ENCODE measurements at places on chromosomes 6 and 20. TPM values are rescaled to one million over a fixed set of nuclear protein-coding genes. Genes with fewer than 3 reads are reported as not detected.

The GGTLC1 gene
- not detected for total RNA-seq

DNA sequence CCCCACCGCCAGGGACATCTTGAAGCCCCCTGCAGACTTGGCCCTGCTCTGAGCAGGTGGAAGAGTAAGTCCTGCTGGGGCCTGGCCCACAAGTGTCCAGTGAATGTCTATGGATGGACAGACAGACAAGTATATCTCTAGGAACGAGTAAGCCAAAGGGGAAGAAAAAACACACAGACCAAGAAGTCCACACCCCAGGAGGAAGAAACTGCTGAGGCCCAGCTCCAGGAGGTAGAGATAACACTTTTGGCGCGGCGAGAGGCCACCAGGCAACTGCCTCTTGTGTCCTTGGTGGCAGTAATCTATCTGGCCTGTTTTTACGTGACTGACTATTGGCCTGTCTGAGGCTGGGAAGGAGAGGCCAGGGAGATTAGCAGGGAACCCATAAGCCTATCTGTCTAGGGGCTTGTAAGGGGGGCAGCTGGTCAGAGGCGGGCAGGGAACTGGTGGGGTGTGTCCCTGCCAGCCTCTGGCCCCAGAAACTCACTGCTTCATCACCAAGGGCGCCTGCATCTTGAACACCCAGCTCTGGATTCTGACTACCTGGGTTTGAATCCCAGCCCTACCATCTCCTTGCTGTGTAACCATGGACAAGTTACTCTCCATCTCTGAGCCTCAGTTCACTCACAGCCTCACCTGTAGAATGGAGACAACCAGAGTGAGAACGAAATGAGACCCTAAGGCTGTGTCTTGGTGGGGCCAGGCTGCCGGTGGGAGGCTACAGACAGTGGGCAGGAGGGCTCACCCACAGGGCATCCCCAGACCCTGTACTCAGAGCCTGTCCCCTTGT lies 31.3 kb downstream of the C20orf203 start:
- no peak for DNase-seq

GRCh38 chr20:43255877-43256276 lies 66.2 kb upstream of the PTPRT start:
- DNase-seq, result no peak

DNA sequence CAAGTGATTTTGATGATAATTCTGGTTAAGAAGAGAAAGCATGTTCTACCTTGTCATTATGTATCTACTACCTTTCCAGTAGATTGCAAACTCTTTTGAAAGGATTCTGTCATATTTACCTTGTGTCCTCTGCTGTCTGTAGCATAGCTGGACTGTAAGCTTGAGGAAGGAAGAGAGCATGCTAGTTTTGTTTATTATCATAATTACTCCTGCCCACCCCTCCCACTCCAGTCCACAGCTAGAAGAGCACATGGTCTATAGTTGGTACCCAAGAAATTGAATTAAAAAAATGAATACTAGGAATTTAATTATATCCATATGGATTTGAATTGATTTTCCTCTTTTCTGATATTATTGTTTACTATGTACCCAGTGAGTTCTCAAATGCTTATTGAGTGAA lies 40.2 kb downstream of the PDE7B start:
- DNase-seq, result no peak

- DNase-seq, result no peak
These were observed 149.0 kb downstream of the HACE1 start for GRCh38 chr6:104710543-104711335.

DNA sequence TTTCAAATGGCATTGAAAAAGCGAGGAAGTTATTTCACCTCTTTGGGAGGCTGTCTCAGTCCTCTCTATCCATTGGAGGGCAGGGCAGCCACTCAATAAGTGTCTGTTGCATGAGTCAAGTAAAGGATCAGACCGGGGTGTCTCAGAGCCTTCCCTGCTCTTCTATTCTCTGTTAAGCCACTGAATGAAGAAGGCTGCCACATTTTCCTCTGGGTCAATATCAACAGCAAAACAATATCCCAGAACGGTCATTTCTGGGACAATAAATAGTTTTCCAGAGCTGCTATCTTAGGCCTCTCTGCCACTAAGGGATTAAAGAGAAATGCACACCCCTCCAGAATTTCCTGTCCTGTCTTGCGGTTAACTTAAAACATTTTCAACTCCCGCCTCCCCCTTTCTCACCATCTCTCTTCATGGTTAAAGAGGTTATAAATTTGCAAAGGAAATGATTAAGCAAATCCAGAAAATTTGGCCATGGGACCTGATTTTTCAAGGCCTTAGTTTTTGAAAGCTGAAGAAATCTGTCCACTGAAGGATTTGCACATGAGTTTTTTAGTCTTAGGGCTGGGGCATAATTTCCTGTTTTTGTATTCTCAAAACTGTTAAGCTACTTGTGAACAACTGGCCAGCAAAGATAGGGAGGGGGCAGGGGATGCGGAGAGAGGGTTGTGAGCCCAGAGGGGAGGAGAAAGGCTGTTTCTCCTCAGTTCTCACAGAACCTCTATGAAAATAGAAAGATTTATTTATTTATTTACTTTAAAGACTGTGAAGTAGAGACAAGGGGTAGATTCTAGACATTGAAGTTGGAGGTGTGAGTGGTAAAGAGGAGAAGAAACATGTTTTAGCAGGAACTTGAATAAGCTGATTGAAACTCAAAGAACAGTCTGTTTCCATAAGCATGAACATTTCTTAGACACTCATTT lies 135.7 kb downstream of the BCAS1 start:
- peak; percentile 57 for DNase-seq

All from left cardiac atrium (tissue), 4 donors.